ENCODE measurements at places on chromosomes 3 and 15.
A peak's percentile ranks its signal among the peaks of the same experiment; 100 is the strongest.

- no peak for DNase-seq
Measured at GRCh38 chr3:61569856-61570580, 8.6 kb downstream of the PTPRG start.

GRCh38 chr3:53616321-53616720 is 121.9 kb downstream of the CACNA1D start:
- DNase-seq, result no peak

DNA sequence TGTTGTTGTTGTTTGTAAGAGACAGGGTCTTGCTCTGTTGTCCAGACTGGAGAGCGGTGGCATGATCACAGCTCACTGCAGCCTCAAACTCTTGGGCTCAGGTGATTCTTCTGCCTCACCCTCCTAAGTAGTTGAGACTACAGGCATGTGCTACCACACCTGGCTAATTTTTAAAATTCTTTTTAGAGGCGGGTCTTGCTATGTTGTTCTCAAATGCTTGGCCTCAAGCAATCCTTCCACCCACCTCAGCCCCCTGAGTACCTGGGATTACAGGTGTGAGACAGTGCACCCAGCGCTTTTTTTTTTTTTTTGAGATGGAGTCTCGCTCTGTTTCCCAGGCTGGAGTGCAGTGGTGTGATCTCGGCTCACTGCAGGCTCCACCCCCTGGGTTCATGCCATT is 46.7 kb downstream of the TMOD3 start:
- no peak for DNase-seq

DNA sequence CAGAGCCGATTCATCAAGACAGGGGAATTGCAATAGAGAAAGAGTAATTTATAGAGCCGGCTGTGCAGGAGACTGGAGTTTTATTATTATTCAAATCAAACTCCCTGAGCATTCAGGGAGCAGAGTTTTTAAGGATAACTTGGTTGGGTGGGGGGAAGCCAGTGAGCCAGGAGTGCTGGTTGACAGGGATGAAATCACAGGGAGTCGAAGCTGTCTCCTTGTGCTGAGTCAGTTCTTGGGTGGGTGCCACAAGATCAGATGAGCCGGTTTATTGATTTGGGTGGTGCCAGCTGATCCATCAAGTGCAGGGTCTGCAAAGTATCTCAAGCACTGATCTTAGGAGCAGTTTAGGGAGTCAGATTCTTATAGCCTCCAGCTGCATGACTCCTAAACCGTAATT is 95.4 kb upstream of the CCDC80 start:
- DNase-seq, result no peak

- DNase-seq, result no peak
Measured at GRCh38 chr3:183823963-183824362, 1.4 kb downstream of the MAP6D1 start.

GRCh38 chr15:73183071-73183470 is 130.8 kb downstream of the NEO1 start:
- DNase-seq, result no peak

GRCh38 chr3:166283840-166284239 is 446.6 kb upstream of the BCHE start:
- no peak for DNase-seq

- DNase-seq, result peak; percentile 5
Measured at GRCh38 chr3:119891944-119892721, 110.2 kb downstream of the NR1I2 start.

- DNase-seq, result peak; percentile 31
Measured at GRCh38 chr15:65330934-65331645, 26.6 kb downstream of the RNU5B-1 start.

DNA sequence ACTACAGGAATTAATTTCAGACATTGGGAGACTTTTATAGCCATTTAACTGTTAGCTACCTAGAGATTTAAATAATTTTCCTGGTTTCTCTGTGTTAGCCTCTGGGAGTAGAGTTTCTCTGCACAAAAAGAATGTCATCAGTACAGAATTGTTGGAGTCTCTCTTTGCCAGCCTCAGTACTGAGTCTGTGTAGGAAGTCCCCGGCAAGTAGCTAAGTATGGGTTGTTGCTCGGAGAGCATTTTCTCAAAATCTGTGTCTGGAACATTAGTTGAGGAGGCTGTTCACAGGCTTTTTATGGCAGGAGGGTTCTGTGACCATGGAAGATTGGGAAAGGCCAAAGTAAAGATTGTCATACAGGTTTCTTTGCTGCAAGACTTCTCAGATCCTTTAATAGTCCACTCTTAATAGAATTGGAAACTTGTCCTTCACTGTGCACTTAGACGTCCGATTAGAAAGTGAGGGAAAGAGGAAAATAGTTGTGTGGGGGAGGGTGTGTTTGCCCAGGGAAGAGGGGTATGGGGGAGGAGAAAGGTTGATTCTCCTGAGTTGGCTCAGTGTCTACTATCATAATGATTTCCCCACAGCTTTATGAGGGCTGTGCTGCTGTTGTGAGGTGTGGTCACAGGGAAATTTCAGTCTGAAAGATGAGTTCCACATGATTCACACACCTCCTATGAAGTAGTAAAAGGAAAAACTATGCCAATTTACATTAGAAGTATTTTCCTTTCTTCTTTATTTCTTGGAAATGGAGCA is 207.1 kb downstream of the PTPRG start:
- DNase-seq, result no peak

GRCh38 chr3:176167272-176167671 is 1030.0 kb downstream of the TBL1XR1 start:
- no peak for DNase-seq

GRCh38 chr15:35102186-35102585 is 17.1 kb upstream of the NANOGP8 start:
- no peak for DNase-seq

DNA sequence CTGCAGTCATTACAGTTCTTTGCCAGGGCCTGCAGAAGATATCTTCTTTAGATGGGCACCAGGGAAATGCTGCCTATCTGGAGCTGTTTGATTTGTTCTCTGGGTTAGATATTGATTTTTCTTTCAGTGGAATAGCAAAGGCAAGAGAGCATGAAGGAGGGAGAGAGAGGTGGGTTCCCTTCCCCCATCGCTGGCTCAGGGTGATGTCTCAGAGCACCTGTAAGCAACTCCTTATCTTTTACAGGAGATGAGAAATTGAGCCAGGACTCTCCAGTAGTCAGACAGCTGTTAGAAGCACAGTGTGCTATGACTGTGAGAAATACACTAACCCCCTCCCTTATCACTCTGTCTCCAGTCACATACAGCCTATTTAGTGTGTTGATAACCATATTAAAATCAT is 89.3 kb upstream of the SLC24A5 start:
- DNase-seq, result no peak

GRCh38 chr3:129034642-129035041 is 25.9 kb upstream of the GP9 start:
- DNase-seq, result no peak

Data from GM13976 (cell line).